ENCODE measurements at places on chromosomes 5 and 9.

DNA sequence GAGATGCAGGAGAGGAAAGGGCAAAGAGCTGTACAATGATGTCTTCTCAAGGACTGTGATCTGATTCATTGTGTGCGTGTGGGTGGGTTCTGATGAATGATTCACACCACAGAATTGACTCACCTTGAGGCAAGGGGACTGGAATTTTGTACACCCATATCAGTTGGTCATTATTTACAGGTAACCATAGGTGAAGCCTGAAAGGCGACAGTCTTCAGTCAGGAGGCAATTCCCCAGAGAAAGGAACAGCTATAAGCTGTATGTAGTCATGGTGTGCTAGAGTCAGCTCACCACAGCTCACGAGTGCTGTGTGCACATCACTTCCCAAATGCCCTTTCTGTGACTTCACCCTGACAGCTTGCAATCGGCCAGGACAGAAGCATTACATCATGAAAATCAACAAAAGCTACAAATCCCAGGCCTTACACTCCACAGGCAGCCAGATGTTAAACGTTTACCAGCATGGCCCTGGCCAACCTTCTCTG lies 87.6 kb upstream of the RPS23 start:
- DNase-seq = peak; percentile 94

- no peak for DNase-seq
Observed at GRCh38 chr9:72294936-72295335, 70.1 kb downstream of the ZFAND5 start.

- no peak for DNase-seq
Observed at GRCh38 chr9:18384066-18384465, 89.9 kb upstream of the ADAMTSL1 start.

DNA sequence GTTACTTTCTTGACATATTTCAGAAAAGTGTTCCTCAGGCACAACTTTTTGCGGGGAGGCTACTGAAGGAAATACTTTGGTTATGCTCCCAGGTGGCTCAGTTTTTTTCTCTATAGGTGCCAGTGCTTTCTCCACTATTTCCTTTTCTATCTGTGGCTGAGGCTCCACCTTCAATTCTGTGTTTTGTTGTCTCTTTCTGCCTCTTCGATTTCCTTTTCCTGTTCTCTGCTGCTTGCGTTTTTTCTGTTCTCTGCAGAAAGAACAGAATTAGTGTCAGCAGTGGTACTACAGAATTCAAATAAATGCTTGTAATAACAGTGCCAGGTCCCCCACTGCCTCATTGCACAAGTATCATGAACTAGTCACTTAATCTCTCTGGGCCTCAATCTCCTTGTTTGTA lies 7.0 kb downstream of the HEMGN start:
- DNase-seq = no peak

- DNase-seq = peak; percentile 98
Observed at GRCh38 chr5:172102913-172103626, 85.0 kb downstream of the STK10 start.

DNA sequence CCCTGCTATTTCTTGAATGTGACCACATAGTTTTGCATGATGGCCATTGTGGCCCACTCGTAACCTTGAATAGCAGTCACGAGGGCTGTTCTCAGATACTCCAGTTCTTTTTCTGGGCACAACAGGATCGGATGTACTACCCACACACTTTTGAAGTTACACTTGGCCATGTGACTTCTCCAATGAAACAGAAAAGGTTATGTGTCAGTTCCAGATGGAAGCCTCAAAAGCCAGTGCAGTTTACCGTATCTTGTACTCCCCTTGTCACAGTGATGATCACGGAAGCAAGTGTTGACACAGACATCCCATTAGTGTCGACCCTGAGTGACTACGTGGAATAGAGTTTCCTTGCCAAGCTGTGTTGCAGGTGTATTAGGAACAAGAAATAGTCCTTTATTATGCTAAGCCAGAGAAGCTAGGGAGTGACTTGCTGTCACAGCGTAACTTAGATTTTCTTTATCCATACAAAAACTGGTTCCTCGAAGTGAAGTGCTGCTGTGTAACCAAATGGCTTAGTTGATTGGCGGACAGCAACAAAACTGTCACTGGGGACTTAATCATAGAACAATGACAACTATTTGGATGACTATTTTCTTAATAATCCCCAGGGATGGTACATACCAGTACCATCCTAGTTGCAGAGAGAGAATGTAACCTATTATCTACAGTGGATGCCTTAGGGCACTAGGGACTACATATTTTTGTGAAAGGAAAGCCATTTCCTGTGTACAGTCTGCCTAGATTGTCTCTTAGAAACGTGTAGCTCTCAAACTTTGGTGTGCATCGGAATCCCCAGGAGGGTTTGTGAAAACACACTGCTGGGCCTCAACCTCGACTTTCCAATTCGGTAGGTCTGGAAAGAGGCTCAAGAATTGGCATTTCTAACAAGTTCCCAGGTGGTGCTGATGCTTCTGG lies 90.1 kb upstream of the DMRT1 start:
- peak; percentile 73 for DNase-seq

DNA sequence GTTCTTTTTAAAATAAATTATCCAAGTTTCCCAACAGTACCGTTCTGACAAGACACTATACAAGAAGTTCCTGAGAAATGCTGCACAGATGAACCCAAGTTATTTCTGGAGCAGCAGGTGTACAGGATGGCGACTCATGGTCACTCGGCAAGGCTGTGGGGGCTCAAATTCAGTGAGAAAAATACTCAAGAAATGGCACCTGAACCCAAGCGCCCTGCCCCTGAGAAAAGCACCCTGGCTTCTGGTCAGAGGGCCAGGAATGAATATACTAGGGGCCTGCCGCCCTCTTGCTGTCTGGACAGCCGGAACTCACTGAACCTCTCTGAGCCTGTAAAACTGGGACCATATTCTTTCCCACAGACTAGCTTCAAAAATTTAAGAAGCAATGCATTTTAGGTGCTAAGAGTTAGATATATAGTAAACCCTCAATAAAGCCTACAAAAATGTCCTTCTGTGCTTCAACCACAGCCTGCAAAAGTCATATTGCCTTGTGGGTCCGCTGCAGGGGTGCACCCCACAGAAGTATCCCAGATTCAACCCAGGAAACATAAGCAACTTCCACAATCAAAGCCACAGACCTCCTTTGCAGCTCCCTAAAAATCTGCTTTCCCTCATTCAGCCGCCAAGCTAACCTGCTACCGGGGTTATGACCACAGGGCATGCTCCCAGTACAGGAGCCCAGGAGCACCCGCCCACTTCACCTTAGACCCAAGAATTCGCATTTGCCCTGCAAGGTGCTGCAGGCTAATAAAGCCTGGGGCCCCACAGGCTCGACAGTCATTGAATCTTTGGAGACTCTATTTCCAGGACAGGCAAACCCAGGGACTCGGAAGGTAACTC lies 1.4 kb downstream of the RAPGEF1 start:
- no peak for DNase-seq

GRCh38 chr9:123225995-123226394 lies 42.4 kb downstream of the STRBP start:
- peak; percentile 6 for DNase-seq

DNA sequence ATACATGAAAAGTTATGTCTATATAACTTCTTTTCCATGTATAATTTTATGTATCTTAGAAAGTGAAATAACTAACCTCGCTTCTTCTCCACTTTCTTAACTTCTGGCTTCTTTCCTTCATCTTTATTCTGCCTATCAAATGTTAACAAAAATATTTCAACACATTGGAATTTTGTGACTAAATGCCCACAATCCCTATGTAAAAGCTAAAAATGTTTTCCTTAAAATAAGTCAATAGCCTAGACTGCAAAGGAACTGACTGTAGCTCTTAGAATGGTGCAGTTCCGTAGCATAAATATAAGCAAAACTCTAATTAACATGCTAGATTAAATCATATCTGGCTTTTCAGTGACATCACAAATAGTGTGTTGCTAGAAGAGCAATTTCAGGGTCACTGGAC lies 40.9 kb downstream of the PSIP1 start:
- peak; percentile 12 for DNase-seq

DNA sequence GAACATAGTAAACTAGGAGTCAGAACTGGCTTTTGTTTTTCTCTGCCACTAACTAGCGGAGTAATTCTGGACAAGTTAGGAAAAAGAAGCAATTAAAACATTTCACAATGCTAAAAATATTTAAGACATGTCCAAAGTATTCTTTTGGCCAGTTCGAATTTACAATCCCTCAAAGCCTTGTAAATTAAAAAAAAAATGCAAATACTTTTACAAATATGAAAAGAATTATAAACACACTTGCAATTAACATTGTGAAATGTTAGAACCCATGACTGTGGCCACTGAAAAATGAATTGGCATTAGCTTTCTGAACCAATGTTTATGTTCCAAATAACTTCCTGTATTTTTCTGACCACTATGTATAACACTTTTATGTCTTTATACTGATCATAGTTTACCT lies 2.2 kb downstream of the RAD1 start:
- DNase-seq = peak; percentile 64

- no peak for DNase-seq
Observed at GRCh38 chr5:132233081-132233480, 5.4 kb upstream of the P4HA2 start.

DNA sequence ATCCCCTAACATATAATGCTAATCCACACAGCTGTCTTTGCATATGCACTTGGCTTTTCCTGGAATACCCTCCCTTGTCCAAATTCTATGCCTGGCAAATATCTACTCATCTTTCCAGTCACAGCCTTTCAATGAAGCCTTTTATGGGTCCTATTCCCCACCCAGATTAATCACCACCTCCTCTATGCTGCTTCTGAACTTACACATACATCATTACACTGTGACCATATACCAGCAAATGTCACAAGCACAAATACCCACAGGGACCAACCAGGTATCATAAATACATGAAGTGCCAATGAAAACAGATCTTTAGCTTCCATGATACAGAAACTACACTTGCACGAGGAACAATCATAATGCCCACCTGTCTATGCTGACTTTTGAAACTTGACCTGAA lies 22.3 kb downstream of the LPAR1 start:
- DNase-seq = no peak

- no peak for DNase-seq
Observed at GRCh38 chr5:159566832-159567231, 236.5 kb upstream of the IL12B start.

DNA sequence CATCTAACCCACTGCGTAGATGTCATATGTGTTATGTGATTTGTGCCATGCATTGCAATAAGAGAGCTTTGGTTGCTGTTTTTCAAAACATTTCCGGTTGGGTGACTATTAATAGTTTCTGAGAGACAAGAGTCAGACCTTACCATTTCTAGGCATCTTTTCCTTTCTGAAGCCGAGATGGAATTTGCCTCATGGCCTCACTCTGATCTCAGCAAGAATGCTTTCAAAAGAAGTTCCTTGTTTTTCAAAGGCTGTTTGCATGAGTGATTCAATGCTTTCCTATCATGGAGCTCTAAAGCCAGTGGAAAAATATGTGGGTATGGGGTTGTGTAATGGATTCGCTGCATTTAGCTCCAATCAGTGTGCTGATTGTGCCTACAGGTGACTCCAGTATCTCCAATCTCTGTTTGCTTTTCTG lies 203.1 kb upstream of the PPP1R2B start:
- DNase-seq = no peak

DNA sequence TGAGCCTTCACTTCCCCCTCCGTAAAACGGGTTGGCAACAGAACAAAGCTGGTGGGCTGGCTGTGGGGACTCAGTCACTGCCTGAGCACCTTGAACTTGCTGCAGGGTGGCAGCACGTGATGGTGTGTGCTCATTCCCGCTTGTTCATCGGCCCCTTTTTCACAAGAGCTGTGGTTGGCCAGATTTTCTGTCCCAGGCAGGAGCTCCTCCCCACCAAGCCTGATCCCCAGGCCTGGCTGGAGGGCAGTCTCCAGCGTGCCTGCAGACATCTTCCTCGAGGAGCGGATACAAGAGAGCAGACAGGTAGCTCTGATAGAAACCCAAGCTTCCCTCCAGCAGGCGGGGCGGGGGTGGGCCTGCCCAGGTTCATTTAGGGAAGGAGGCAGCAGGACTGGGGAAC lies 61.9 kb upstream of the ORM1 start:
- DNase-seq = no peak

GRCh38 chr5:157347301-157348048 lies 81.6 kb downstream of the CYFIP2 start:
- no peak for DNase-seq

GRCh38 chr5:151087486-151087885 lies 6.7 kb upstream of the TNIP1 start:
- no peak for DNase-seq

DNA sequence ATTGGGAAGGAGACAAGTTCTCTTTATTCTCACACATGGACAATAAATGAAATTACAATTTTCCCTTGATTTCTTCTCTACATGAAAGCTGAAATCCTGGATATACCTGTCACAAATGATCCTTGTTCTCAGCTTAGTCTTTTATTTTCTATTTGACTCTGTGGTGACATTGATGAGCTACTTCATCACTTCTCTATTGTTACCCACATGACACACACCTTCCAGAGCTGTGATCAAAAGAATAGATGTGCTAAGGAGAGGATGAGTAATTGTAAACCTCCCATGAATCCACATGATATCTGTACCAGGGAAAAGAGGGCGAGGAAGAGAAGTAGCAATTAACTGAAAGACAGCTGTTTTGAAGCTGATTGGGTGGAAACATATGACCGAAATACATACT lies 102.0 kb downstream of the CAVIN4 start:
- DNase-seq = no peak

GRCh38 chr9:98698856-98699255 lies 9.9 kb downstream of the GABBR2 start:
- no peak for DNase-seq

DNA sequence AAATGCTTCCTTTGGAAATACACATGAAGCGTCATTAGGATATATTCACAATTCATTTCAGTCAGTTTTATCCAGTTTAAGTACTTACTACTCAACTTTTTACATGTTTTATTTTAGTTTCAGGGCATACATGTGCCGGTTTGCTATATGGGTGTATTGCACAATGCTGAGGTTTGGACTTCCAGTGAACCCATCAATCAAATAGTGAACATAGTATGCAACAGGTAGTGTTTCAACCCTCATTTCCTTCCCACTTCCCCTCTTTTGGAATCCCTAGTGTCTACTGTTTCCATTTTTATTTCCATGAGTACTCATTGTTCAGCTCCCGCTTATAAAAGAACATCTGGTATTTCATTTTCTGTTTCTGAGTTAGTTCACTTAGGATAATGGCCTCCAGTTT lies 74.7 kb downstream of the TMEM161B start:
- DNase-seq = no peak

DNA sequence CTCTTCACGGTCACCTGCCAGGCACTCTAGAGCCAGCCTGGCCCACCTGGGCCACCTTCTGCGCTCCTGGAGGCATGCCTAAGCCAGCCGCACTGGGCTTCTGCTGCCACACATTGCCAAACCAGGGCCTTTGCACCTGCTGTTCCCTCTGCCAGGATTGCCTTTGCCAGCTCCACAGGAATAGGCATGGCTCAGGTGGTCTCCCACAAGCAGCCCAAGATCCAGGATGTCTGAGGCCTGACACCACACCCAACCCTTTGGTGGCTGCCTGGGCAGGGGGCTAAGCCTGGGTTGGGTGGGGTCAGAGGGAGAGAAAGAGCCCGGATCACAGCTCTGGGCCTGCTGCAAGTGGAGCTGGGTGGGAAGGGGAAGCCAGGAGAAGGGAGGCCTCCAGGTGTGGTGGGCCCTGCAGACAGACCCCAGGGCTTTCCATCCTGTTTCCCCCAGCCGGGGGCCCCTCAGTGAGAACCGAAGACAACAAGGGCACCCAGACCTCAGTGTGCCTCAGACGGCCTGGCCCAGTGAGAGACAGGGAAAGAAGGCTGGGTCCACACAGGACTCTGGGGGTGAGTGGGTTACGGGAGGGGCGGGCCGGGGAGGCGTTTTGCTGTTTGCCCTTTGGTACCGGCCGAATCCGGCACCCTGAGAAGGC lies 672 bp upstream of the SUSD3 start:
- no peak for DNase-seq

Data from choroid plexus epithelial cell (primary cell).